CD4-positive, alpha-beta T cell treated with Interleukin-4 for 1 hour (primary cell): ENCODE measurements at places on chromosomes 1 and 21.

GRCh38 chr1:18608534-18608933 is 22.1 kb upstream of the PAX7 start:
- no peak for DNase-seq

- no peak for DNase-seq
Measured at GRCh38 chr1:63888984-63889383, 115.2 kb downstream of the ROR1 start.

- DNase-seq = no peak
Measured at GRCh38 chr1:68174738-68175113, 57.6 kb downstream of the WLS start.

GRCh38 chr1:245810789-245811337 is 656.1 kb downstream of the KIF26B start:
- no peak for DNase-seq

GRCh38 chr1:155012776-155013602 is 10.4 kb downstream of the ZBTB7B start:
- no peak for DNase-seq
